ENCODE measurements at places on chromosomes 6 and 20.

DNA sequence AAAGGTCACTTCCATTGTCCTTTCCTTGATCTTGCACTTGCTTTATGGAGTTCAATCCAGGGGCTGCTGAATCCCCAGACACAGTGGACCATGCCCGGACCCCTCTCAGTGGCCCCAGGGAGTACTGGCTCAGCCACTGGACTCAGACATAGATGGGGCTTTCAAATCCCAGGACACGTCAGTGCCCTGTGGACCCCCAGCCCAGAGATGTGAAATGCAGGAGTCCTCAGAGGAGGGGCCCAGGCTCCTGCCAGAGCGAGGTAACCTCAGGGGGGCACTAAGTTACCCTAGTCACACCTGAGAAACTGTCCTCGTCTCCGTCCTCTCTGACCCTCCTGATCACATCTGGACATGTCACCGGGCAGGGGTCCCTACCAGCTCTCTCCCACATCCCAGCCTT, 18.7 kb upstream of the APMAP start:
- no peak for DNase-seq

DNA sequence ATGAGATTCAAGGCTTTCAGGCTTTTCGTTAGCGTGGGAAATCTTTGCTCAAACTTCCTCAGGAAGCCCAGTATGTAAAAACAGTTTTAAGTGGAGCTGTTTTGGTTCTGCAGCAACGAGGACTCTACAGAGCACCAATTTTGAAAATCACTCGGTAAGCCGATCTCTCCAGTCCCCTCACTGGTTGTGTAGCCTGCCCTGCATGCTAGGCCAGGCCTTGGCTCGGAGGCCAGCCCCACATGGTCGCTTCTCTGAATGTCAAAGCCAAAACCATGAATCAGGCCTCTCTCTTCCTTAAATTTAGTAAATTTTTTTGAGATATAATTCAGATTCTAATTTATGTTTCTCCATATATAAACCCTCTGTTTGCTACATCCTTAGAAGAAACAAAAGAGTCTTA, 108.0 kb downstream of the CHD6 start:
- no peak for DNase-seq

GRCh38 chr6:116351101-116351500, 19.6 kb upstream of the DSE start:
- no peak for DNase-seq

DNA sequence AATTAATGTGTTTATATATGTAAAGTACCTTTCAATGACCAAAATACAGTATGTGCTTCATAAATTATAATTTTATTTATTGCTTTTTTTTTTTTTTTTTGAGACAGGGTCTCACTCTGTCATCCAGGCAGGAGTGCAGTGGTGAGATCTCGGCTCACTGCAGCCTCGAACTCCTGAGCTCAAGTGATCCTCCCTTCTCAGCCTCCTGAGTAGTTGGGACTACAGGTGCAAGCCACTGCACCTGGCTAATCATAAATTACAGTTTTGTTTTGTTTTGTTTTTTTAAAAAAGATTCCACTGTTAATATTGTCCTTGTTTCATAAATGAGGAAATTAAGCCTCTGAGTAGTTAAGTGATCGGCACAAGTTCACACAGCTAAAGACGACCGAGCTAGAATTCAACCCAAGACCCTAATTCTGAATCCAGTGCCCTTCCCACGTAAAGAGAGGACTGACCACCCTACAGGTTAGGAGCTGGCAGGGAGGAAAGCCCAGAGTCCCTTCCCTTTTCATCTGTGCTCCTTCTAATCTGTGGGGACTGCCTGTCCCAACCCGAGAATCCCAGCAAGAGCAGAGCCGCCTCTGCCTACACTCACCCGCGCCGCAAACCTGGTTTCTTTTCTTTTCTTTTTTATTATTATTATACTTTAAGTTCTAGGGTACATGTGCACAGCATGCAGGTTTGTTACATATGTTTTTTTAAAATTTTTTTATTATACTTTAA, 8.5 kb upstream of the GDF5 start:
- DNase-seq: no peak

All from activated CD4-positive, CD25-positive, alpha-beta regulatory T cell (primary cell).